ENCODE measurements at places on chromosomes 4 and X. TPM values are rescaled to one million over a fixed set of nuclear protein-coding genes. Genes with fewer than 3 reads are reported as not detected.

KIF4A gene
- total RNA-seq: 27.7 TPM

CSN1S1 gene
- not detected for total RNA-seq

ADAM29 gene
- total RNA-seq: not detected

HTR2C gene
- total RNA-seq: not detected

MAGEB17 gene
- total RNA-seq: not detected

CCSER1 gene
- total RNA-seq: not detected

TEX13B gene
- not detected for total RNA-seq

DNAAF6 gene
- not detected for total RNA-seq

TMEM154 gene
- 0.06 TPM for total RNA-seq

C4orf46 gene
- 4.3 TPM for total RNA-seq

TLR3 gene
- 0.39 TPM for total RNA-seq

CXCR3 gene
- 0.15 TPM for total RNA-seq

LIN54 gene
- total RNA-seq: 6.2 TPM

GPR119 gene
- total RNA-seq: not detected

ZIC3 gene
- not detected for total RNA-seq

GYPE gene
- not detected for total RNA-seq

SPANXN3 gene
- total RNA-seq: not detected

SLBP gene
- 66.8 TPM for total RNA-seq

MAGED4 gene
- total RNA-seq: 11.3 TPM

NHSL2 gene
- 0.42 TPM for total RNA-seq

TRPC5OS gene
- not detected for total RNA-seq

KLHL13 gene
- 0.31 TPM for total RNA-seq

TKTL1 gene
- not detected for total RNA-seq

Data from A549 treated with ZK216348 at 1 μM for 4 hours (cell line).